ENCODE measurements at places on chromosomes 1 and 21.

DNA sequence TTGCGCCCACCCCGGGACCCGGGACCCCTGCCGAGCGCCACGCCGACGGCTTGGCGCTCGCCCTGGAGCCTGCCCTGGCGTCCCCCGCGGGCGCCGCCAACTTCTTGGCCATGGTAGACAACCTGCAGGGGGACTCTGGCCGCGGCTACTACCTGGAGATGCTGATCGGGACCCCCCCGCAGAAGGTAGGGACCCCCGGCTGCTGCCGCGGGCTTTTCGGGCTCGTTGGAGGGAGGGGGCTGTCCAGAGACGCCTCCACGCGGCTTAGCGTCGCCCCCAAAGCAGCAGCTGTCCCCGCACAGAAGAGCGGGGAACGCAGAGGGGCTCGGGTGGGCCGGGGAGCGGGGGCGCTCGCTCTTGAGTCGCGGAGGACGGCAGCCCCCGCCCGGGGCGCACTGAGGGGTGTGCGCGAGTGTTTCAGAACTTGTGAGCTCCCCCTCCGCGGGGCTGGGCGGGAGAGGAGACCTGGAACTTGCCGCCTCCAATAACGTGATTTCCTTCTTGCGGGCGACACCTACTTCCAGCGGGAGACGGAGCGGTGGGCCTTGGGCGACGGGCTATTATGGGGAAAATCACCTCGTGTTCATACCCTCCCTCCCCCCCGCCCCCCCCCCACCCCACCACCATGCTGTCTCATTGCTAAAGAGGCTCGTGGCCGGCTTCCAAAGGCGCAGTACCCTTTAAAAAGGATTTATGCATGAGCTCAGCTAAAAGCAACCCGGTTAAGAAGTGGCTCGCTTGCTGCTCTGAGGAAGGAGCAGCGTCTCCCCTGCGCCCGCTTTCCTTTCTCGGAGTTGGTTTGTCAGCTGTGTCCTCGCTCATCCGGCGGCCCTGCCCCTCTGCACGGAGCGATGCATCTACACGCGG, 664 bp downstream of the BACE2 start:
- DNase-seq = peak; percentile 87

GRCh38 chr1:156146020-156146768, 7.2 kb upstream of the SEMA4A start:
- DNase-seq = peak; percentile 92

DNA sequence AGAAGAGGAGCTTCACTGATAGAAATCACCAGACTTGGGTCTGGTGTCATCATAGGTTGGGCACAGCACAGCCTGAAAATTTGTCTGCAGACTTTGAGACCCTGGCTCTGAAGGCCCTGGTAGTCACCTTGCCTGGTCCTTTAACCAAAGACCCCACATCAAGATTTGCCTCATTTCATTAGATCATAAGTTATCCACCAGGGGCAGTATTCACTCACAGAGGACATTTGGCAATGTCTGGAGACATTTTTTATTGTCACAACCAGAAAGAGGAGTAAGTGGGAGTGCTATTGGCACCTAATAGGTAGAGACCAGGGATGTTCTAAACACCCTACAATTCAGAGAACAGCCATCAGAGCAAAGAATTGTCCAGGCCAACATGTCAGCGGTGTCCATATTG, 22.1 kb upstream of the PAX7 start:
- DNase-seq = no peak

DNA sequence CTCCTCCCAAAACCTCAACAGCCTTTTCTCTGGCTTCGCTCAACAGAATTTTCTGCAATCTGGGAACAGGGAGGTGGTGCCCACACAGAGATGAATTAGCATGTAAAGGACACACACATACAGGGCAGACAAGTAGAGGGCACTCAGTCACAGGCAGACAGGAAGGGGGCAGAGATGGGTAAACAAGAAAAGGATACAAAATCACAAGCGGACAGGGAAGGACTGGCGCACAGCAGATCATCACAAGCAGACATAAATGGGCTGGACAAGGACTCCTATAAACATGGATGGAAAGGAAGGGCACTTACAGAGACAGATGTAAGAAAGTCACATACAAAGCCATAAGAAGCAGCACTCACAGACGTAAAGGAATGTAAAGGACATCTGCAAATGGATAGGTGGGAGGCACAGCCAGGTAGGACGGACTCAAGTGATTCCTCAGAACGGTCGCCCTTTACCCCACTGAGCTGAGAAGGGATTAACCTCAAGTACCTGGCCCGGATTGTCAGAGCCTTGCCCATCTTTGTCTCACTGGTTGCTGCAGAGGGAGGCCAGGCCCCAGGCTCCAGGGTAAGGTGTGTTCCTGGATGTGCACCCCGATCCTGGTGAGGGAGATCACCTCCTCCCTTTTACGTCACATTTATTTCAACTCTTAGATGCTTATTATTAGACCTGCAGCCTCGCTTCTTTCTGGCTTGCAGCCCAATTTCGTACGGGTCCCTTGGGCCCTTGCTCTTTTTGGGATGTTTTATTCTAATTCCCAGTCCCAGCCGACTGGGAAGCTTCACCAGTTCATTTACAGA, 836 bp upstream of the PRCC start:
- peak; percentile 22 for DNase-seq

GRCh38 chr1:36760081-36760480, 274.2 kb downstream of the GRIK3 start:
- peak; percentile 66 for DNase-seq

- no peak for DNase-seq
Measured at GRCh38 chr1:96683931-96684330, 37.7 kb upstream of the PTBP2 start.

GRCh38 chr1:198741744-198742143, 102.9 kb downstream of the PTPRC start:
- no peak for DNase-seq

GRCh38 chr1:83064589-83065242, 934.2 kb downstream of the TTLL7 start:
- DNase-seq = no peak

GRCh38 chr1:210407207-210407886, 78.6 kb downstream of the HHAT start:
- DNase-seq = peak; percentile 88

- DNase-seq = no peak
Measured at GRCh38 chr1:154398141-154398540, 7.0 kb upstream of the IL6R start.

DNA sequence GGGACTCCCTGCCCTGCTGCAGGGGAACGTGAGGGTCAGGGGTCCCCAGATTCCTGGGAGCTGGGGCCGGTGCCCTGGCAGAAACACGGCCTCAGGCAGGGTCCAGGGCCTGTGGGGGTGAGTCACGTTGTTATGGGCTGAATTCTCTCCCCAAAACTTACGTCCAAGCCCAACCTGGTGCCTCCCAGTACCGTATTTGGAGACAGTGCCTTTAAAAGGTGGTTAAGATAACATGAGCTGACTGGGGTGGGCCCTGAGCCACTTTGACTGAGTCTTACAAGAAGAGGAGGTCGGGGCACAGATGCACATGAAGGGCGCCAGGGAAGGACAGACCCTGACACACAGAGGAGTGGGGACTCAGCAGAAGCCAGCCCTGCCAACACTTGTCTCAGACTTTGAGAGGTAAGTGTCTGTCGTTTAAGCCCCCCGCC, 99.9 kb downstream of the WDR4 start:
- DNase-seq = peak; percentile 45

DNA sequence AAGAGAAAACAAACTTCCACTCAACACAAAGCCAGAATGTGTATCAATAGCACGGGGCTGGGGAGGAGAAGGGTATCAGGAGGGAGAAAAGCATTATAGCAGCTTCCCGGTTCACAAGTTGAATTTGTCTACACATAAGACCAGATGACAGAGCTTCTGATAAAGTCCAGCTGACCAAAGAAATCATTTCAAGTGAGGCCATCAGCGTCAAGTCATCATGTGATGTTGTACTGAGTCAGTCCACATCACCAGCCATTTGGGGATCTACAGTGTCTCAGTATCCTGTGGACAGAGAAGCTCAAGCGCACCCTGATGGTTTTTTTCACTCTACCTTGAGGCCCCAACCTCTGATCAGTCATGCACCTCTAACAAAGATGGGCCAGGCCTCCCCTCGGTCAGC, 33.0 kb downstream of the SETD4 start:
- DNase-seq = no peak

- DNase-seq = no peak
Measured at GRCh38 chr1:232904566-232904965, 45.8 kb upstream of the NTPCR start.

DNA sequence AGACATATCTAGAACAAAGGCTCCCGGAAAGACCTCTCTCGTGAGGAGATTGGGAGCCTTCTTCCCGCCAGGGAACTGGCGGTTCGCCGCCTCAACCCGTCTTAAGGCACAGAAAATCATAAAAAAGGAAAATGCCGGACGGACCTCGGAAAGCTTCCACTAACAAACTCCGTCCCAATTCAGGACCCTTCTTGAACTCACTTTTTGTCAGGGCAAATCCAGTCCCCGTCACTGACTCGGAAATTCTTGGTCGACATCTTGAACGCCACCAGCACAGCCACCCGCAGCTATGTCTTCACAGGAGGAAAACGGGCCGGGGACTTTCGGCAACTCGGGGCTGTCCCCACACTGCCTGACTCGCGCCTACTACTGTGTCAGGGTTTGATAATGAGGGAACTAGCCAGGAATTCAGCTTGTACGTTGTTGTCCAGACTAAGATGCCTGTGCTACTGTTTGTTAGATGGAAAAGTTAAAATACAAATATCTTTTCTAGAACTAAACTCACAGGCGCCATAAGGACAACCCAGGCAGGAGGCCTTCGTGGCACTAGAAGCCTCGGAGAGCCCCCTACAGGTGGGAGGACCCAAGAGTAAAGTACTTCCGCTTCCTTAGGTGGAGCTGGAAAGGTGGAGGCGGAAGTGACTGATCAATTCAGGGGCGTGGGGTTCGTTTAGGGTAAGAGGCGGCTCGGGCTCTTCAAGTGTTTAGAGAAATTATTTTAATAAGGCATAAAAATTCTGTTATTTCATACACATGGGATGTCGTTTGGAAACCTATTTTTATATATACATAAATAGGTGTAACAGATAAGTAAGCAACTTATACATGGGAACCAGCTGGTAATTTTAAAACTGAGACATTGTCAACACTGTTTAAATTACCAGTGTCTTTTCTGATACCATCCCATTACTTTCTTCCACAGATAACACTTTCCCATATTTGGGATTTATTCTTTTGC, at the start of gene ZRANB2:
Gene ZRANB2 (minus strand): TSS at position 297 of the 958 bp plus-strand sequence. CDS start 40 bp downstream, at position 257.
- peak; percentile 96 for DNase-seq

DNA sequence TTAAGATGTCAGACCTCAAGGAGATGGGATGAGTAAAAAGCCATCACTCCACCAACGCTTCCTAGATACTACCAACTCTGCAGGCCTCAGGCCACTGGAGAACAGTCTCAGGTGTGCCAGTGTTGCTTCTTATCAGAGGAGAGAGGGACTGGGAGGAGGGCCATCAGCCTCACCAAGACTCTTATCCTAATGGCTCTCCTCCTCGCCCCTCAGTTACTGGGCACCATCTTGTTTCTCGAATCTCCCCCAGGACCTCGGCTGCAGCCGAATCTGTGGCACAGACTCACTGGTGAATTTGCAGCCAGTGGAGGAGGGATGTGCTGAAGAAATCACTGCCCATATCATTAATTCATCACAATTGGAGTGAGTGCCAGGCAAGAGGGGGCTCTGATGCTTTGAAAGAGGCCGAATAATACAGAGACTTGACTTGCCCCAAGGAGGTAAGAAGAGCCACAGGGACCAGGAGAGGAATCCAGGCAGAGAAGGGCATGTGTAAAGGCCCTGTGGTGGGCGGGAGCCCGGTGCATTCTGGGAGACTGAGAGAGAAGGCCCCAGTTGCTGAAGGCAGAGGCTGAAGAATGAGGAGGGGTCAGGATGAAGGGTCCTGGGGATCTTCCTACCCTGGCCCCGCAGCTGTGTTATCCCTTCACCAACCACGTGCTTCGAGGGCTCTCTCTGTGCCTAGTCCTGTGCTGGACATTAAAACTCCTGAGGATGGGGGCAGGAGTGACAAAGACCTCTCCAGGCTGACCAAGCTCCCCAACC, 129.8 kb downstream of the PTPRU start:
- no peak for DNase-seq

DNA sequence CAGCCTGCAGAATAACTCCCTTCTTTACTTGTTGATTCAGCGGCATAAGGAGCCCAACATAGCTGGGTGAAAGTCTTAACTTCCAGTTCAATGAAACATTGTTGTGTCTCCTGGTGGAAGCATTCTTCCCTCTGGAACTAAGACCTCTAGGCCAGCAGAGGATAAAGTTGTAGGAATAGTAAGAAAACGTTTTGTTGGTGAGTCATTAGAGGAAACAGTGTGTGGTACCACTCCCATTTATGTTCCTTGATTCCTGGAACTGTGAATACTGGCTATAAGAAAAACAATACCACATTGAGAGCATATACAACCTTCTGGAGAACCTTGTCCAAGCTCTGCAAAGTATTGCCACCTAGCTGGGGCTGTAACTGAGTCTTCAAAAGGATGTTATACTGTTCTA, 737.4 kb upstream of the ZP4 start:
- no peak for DNase-seq

DNA sequence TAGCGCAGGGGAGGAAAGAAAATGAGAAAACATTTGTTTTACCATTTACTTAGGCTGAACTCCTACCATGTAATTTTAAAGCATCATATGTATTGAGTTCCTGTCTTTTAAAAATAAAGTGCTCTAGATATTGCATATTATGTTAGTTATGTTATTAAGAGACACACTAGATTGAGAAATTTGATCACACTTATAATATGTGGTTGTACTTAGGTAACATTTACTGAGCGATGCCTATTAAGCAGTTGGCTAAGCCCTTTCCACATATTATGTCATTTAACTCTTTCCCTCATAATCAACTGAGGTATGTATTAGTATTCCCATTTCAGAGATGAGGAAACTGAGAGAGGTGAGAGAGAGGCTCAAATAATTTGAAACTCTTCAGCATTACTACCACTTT, 4.5 kb upstream of the LRRC8D start:
- no peak for DNase-seq

GRCh38 chr1:225467193-225468020, 39.6 kb upstream of the LBR start:
- DNase-seq = peak; percentile 92

DNA sequence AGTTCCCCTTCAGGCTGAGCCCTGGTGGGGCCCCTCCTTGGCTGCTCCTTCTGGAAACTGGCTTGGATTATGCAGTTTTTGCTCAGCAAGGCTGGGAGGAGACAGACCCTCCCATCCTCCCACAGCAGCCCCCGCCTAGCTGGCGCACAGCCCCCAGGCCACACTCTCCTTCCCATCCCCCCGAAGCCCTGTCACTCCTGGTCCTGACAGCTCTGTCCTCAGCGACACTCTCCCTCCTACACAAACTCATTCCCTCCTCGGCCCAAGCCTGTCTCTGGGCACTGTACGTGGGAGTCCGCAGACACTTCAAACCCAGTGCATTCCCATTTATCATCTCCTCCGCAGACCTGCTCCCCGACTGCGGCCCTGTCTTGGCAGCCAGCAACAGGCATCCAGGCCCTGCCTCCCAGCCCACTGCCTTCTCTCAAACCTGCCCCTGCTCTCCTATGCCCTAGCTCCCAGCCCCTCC, 25.0 kb upstream of the EPHB2 start:
- no peak for DNase-seq

GRCh38 chr1:155474146-155474545, 88.5 kb downstream of the ASH1L start:
- no peak for DNase-seq

GRCh38 chr1:89465201-89465600, 59.4 kb upstream of the LRRC8B start:
- DNase-seq = no peak
